ENCODE measurements at places on chromosomes 3 and 15. TPM values are rescaled to one million over a fixed set of nuclear protein-coding genes. Genes with fewer than 3 reads are reported as not detected.

Gene CLCN2
- total RNA-seq, result 3.3 TPM

Gene MEIS2
- total RNA-seq, result 82.2 TPM

Gene STRA6
- total RNA-seq, result 0.59 TPM

Gene NR2E3
- total RNA-seq, result 0.20 TPM

Gene IL16
- total RNA-seq, result 0.20 TPM

Gene PLA2G4E
- not detected for total RNA-seq

Gene CCR8
- total RNA-seq, result not detected

Gene RASGRF1
- total RNA-seq, result not detected

Gene FOXB1
- total RNA-seq, result not detected

Gene GOLGA6L10
- 0.85 TPM for total RNA-seq

Gene TP63
- total RNA-seq, result 0.20 TPM

Gene UTS2B
- total RNA-seq, result 0.53 TPM

Gene BNC1
- 0.91 TPM for total RNA-seq

Gene CSTA
- 1.2 TPM for total RNA-seq

Gene LMOD3
- 0.07 TPM for total RNA-seq

Gene SCN5A
- total RNA-seq, result 0.72 TPM

Gene LRTM1
- not detected for total RNA-seq

Gene NANOGP8
- not detected for total RNA-seq

Gene C3orf62
- 1.4 TPM for total RNA-seq

Gene ALDH1A3
- 31.0 TPM for total RNA-seq

Gene RAB5A
- 53.1 TPM for total RNA-seq

Gene SKOR1
- total RNA-seq, result 0.17 TPM

Gene IL5RA
- total RNA-seq, result not detected

Gene CLSTN2
- total RNA-seq, result 1.6 TPM

Gene RBP2
- not detected for total RNA-seq

Gene SLCO2A1
- total RNA-seq, result under 0.01 TPM

Gene FILIP1L
- total RNA-seq, result 23.8 TPM

Gene GOLGA8J
- not detected for total RNA-seq

Gene GPR176
- total RNA-seq, result 147 TPM

Gene IQCF5
- not detected for total RNA-seq

Gene CYP11A1
- total RNA-seq, result 0.26 TPM

Gene ERC2
- 0.10 TPM for total RNA-seq

Gene SAMD7
- not detected for total RNA-seq

Gene DPPA2
- not detected for total RNA-seq

Gene NOX5
- total RNA-seq, result 0.39 TPM

Gene EXD1
- not detected for total RNA-seq

Gene PLSCR2
- total RNA-seq, result not detected

Gene ITGB5
- 842 TPM for total RNA-seq

Gene NXPE3
- total RNA-seq, result 40.8 TPM

Gene EPHA3
- 6.7 TPM for total RNA-seq

Gene GOLGA6L24
- total RNA-seq, result not detected

Gene WDR6
- total RNA-seq, result 86.2 TPM

Gene SLC24A5
- not detected for total RNA-seq

Gene ZDHHC3
- 58.5 TPM for total RNA-seq

Gene ISLR
- total RNA-seq, result 134 TPM

All from smooth muscle cell of the pulmonary artery (primary cell).